AG20443 (cell line): ENCODE measurements at places on chromosomes 7 and 10.

DNA sequence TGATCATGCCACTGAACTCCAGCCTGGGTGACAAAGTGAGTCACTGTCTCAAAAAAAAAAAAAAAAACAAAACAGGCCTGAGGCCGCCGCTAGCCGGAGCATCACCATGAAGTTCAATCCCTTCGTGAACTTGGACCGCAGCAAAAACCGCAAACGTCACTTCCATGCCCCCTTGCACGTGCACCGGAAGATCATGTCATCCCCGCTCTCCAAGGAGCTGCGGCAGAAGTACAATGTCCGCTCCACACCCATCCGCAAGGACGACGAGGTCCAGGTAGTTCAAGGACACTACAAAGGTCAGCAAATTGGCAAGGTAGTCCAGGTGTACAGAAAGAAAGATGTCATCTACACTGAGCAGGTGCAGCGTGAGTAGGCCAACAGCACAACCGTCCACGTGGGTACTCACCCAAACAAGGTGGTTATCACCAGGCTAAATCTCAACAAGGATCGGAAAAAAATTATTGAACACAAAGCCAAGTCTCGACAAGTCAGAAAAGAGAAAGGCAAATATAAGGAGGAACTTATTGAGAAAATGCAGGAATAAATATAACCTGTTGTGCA is 17.5 kb upstream of the RUFY2 start:
- no peak for DNase-seq

DNA sequence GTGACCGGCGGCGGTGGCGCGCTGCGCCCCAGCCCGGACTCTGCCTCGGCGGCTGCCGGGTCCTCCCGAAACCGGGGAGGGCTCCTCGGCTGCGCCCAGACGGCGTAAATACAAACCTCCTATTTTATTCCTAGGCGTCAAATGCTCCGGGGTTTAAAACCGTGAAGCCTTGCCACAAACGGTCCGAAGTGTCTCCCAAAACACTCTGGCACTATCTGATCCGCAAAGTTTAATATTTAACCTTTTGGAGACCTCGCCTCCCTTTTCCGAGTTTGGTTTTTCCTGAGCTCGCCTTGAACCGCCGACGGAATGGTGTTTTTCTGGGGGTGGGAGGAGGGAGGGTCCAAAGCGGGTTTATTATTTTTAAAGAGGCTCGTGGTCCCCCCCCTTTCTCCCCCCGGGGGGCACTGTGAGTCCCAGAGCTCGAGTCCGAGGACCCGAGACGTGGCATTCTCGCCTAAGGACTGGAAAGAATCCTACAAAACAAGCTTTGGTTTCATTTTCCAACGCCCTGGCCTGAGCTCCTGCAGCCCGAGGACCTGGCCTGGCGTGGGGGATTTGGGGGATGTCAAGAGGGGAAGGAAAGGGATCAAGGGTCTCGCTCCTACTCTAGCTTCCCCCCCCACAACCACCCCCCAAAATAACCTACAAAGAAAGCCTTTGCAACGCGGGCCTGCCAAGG is 1.8 kb downstream of the TNRC18 start:
- peak; percentile 34 for DNase-seq

DNA sequence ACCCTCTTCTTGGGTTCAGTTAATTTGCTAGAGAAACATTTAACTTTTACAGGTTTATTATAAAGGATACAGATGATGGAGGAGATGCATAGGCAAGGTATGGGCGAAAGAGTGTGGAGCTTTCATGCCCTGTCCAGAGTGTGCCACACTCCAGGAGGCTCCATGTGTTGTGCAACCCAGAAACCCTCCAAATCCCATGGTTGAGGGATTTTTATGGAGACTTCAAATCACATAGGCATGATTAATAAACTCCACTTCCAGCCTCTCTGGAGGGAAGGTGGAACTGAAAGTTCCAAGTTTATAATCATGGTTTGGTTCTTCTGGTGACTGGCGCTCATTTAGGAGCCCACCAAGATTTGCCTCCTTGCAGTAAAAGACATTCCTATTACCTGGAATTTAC is 159.9 kb downstream of the PHTF2 start:
- no peak for DNase-seq

GRCh38 chr10:60031664-60032063 is 125.3 kb upstream of the CCDC6 start:
- peak; percentile 12 for DNase-seq

DNA sequence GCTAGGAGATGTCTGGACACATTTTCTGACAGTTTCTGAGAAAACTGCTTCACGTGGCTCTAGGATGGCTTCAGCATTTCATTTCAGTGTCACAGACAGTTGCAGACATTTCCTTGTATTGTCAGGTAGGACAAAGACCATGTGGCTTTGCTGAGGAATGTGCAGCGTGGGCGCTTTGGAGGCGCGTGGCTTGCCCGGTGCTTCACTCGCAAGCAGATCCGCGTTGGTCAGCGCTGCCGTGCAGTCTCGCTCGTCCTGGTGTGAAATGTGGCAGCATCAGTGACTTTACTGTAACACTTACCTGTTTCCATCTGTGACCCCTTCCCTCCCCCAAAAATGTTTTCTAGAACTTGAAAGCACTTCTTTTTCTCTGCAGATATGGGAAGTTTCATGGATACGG is 340.5 kb downstream of the SDK1 start:
- DNase-seq, result no peak

DNA sequence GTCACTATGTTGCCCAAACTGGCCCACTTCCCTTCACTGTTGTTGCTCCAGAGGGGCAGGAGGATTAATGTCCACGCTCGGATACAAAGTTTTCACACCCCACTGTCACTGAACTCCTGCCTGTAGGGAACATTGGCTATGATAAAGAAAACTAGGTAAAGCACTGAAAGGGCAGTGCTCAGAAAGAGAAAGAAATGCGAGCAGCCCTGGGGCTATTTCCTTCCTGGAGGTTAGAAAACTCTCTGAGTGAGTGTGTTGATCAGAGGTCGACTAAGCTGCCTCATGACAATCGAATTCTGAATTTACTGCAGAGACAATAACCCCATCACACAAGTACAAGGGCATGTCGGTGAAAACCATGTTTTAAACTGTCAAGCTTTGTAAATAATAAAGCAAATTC is 227.2 kb upstream of the PITRM1 start:
- DNase-seq, result no peak

- no peak for DNase-seq
Observed at GRCh38 chr10:131802156-131802915, 98.5 kb upstream of the PPP2R2D start.

DNA sequence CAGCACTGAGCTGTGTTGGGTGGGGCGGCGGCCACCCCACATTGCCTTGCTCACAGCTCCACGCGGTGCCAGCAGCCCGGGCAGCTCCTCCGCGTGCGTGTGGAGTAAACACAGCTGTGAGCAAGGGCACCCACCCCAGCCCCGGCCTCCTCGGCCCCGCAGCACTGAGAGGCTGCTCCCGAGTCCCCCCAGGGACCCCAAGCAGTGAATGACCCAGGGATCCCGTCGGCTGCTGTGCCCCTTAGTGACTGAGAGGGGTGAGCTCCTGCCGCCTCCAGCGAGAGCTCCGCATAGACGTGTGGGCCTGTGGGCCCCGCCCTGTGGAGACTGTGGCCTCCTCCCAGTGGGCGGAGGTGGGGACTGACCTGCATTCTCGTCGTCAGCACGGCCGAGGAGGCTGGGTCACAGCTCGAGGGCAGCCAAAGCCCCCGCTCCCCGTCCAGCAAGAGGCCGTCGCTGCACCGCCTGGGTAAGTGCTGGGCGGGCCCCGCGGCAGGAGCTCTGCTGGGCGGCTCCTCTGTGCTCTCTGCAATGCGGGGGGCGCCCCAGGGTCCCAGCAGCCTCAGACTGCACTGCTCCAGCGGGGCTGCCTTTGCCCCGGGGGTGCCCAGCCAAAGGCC is 29.9 kb upstream of the UTF1 start:
- DNase-seq, result no peak

DNA sequence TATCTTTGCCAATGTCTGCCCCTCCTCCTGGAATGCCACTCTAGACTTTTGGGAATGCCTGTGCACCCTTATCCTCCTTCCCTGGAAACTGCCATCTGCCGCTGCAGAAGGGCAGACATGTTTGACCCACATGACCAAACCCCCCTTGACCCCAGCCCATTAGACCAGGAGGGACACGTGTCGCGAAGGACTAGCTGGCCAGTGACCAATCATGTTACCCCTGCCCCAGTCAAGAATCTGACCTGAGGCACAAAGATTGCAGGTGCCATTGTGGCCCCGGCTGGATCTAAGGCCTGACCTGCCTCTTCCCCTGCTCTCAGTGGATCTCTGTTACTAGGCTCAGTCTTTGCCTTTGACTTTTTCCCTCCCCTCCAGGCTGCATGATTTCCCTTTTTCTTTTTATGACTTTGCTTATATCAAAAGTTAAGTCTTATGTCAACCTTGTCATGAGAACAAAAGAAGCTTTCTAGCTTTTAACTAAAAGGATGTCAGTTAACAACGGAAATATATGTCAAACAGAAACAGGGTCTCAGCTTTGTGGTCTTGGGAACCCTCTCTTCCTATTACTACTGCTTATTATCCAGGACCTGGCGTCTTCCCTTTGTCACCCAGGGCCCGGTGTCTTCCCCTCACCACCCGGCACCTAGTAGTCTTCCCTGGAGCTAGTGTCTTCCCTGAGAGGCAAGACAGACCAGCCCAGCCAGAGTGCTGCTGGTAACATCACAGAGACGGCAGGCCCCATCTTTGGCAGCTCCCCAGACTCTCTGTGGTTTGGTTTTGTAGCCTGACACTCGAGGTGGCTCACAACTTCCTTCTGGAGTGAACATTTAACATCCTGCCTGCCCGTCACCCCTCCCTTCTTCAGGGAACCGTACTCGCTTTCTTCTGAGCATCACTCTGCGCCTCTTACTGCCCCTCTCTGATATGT is 24.4 kb upstream of the PPIF start:
- DNase-seq, result peak; percentile 87
